ENCODE measurements at places on chromosomes 1 and 21.

GRCh38 chr1:79388694-79389361, 382.3 kb upstream of the ADGRL4 start:
- DNase-seq = no peak

DNA sequence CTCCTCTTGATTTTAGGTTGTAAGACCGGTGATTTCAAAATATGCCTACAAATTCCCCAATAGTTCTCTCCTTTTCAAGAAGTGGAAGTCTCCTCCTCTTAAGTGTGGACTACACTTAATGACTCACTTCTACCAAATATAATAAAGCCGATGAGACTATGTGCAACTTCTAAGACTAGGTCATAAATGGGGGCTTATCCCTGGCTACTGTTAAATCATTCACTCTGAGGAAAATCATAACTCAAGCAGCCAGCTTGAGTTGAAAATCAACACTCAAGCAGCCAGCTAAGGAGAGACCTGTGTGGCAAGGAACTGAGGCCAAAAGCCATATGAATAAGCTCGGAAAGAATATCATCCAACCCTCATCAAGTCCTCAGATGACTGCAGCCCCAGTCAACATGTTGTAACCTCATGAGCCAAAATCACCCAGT, 49.6 kb upstream of the PSMG1 start:
- peak; percentile 30 for DNase-seq

DNA sequence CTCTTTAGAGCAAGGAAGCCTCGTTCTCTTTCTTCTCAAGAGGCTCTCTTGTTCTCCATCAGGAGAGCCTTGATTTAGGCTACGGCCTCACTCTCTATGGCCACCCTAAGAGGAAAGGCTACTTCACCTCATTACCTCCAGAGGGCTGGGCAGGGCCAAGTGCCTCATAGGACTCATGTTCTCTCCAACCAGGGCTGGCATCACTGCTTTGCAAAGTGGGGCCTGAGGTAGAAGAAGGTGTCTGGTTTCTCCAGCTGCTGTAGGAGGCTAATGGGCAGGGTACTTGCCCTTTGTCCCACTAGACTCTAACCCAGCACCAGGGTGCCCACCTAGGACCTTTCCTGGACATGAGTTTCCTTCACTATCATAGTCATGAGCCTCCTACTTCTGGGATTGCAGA, 2.1 kb upstream of the ATXN7L2 start:
- no peak for DNase-seq

GRCh38 chr1:9746651-9747050, 77.1 kb downstream of the CLSTN1 start:
- no peak for DNase-seq

GRCh38 chr1:224801844-224802490, 127.5 kb upstream of the DNAH14 start:
- DNase-seq = no peak

DNA sequence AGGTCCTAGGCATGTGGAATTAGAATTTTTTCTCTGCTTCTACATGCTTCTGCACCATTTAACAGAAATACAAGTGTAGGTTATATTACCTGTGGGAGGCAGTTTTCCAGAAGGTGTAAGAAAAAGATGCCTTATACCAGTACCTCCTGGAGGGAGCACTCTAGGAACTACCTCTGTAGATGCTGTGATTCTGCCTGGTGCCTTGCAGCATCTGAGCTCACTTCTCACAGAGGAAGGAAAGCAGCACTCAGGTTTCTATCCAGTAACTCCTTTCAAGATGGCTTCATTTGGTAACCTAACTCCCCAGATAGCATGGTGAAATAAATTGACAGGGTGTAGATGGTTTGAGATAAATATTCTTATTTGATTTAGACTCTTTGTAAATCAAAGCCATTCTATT, 50.3 kb downstream of the GIPC2 start:
- DNase-seq = no peak

- DNase-seq = no peak
These were observed 436.6 kb downstream of the MRPL39 start for GRCh38 chr21:25170681-25171080.

- peak; percentile 83 for DNase-seq
These were observed 34.5 kb downstream of the OR10R2 start for GRCh38 chr1:158506369-158506987.

DNA sequence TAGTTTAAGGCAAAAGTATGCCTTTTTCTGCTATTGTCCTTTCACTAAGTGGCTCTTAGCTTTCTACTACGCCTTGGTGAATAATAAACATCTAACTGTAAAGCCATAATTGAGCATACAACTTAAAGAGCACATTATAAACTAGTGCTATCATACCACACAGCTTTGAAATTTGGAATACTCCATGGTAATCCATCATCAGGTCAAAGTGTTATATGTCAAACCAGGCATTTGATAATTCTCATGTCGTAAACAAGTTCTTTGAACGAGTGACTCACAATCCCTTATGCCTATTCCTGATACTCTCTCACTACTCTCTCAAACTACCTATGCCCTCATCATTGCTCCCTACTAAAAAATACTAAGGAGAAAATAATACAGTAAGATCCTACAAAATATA, 60.3 kb upstream of the FMN2 start:
- no peak for DNase-seq

GRCh38 chr1:180154325-180155181, at the start of gene QSOX1:
Gene QSOX1, plus strand, starts transcription at chr1:180154869. Its CDS starts 39 bp downstream, at chr1:180154908.
- DNase-seq = peak; percentile 96

- DNase-seq = no peak
These were observed 20.3 kb downstream of the FASLG start for GRCh38 chr1:172679000-172679772.

DNA sequence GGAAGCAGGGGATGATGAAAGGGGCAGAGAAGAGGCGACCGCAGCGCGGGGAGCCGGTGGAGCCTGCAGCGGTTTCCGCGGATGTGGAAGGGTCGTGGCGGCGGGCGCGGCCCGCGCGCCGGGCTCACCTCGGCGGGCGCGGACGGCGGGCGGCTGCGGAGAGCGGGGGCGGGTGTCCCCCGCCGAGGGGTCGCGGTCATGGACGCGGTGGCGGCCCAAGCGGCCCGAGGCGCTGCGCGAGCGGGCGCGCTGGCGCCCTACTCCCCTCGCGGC, 572 bp downstream of the LPGAT1 start:
- DNase-seq = no peak

DNA sequence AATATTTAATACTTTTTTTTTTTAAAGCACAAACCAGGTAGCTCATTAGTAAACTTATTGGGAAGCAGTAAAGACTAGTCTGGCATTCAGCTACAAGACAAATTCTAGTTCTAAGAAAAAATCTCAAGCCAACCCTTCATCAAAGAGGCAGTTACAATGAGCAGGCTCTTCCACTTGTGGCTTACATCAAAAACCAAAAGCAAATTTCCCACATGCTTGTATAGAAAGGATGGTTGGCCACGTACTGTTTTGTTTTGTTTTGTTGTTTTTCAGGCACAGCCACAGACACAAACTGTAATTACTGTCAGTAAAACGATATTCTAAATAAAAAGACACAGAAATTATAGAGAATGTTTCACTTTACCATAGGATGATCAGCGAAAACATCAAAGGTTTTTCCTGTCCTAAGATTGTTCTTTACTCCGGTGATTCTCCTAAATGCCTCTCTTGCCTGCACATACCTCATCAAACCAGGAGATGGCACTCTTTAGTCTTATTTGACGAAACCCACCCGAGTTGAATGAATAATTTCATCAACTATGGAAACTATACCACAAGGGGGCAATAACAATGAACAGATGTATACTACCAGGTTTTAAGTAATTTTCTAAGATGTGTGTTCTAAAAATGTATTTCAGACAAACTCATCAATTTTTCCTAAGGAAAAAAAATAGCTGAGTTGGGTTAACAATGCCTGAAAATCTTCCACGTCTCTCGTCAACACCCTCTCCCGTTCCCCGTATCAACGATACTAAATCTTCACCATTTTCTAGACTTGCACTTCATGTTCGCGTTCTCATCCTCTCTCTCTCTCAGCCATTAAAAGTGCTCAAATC, 26.9 kb downstream of the RPL5 start:
- peak; percentile 77 for DNase-seq

DNA sequence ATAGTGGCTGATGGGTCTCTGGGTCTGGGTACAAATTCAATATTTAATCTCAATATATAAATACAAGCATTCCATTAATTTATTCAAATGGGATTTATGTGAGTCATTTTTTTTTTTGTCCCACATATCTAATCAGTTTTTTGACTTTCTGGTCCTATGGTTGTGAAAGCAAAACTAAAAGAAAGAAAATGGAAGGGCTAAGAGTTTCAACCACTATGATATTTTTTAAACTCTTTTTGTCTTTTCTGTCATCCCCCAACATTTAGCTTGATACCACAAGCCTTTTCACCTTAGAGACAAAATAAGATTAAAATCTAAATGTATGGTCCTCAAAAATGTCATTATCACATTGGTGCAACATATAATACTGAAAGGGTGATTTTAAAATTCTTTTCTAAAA, 602.7 kb upstream of the CHRM3 start:
- no peak for DNase-seq

DNA sequence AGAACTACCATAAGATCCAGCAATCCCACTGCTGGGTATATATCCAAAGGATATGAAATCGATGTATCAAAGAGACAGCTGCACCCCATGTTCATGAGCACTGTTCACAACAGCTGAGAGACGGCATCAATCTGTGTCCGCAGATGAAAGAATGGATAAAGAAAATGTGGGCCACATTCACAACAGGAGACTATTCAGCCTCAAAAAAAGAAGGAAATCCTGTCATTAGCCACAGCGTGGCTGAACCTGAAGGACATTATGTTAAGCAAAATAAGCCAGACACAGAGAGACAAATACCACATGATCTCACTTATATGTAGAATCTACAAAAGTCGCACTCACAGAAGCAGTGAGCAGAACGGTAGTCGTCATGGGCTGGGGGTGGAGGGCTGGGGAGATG, 99.2 kb upstream of the IFFO2 start:
- no peak for DNase-seq

DNA sequence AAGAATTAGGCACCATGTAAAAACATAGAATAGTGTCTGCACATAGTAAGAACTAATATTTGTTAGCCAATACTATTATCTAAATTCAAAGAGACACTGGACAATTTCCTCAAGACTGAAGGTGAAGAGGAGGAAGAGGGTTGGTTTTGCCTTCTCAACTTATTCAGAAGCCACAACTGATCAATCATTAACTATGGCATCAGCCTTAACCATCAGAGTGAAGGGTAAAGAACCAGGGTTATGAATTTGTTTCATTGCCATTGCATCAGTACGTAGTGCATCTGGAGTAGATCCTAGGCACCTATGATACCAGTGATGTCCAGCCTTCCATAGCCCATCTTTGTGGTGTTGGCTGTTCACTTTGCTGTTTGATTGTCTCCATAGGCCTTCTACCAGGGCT, 421.7 kb upstream of the DEPDC1 start:
- no peak for DNase-seq

DNA sequence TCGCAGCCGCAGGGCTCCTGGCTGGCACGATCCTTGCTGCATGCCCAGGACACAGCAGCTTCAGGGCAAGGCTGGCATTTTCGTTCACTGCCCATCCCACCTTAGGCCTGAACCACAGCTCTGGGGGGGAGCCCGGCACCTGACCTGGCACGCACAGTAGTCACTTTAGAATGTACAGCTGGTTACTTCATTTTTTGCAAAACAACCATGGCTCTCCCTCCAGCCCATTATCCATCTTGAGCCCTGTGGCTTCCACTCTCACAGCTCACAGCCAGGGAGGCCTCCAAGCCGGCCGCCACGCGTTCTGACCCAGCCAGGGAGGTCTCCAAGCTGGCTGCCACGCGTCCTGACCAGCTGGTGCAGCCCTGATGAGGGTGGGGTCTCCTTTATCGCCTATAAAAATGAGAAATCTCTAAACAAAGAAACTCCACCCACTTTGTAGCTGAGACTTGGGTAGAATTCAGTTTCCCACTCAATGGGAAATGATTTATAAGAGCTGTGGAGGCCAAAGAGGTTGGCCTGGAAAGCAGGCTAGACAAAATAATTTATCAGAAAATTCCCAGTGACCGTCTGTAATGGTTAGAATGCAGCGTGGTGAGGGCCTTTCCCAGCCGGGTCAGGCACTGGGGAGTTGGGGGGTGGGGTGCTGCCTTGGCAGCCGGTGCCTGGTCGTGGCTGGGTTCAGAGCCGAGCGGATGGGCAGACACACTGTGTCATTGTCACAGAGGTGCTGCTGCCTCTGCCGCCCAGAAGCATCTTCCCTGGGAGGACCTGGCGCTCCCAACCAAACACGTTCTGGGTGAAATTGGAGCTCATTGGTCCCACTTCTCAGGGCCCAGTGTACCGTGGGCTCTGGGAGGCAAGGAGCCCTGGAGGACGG, 54.6 kb upstream of the ACTRT2 start:
- no peak for DNase-seq

- DNase-seq = no peak
These were observed 209.9 kb downstream of the ATG4C start for GRCh38 chr1:62993844-62994243.

- no peak for DNase-seq
These were observed 446.8 kb upstream of the PLXNA2 start for GRCh38 chr1:208691012-208691411.

DNA sequence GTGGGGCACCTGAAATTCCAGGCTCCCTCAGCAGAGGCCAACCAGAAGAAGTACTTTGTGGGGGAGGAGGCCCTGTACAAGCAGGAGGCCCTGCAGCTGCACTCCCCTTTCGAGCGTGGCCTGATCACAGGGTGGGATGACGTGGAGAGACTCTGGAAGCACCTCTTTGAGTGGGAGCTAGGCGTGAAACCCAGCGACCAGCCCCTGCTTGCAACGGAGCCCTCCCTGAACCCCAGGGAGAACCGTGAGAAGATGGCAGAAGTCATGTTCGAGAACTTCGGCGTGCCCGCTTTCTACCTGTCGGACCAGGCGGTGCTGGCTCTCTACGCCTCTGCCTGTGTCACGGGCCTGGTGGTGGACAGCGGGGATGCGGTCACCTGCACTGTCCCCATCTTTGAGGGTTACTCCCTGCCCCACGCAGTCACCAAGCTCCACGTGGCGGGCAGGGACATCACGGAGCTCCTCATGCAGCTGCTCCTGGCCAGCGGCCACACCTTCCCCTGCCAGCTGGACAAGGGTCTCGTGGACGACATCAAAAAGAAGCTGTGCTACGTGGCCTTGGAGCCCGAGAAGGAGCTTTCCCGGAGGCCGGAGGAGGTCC, 634 bp downstream of the ACTRT2 start:
- DNase-seq = no peak

DNA sequence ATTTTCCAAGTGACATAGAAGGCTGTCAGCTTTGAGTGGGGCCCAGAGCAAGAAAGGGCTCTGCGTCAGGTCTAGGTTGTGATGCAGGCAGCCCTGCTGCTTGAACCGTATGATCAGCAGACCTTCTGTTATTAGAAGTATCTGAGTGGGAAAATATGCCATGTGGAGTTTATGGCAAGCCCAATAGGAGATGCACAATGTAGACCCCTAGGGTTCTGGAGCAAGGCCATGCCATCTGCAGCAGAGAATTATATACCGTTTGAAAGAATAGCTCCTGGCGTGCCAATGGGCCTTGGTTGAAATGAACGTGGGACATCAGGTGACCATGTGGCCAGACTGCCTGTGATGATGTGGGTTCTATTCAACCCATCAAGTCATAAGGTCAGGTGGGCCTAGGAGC, 44.1 kb upstream of the ZBTB18 start:
- no peak for DNase-seq

GRCh38 chr1:155833665-155834295, 23.2 kb downstream of the GON4L start:
- DNase-seq = no peak

Data from suppressor macrophage treated with lipopolysaccharide for 1 hour (primary cell).